ENCODE measurements at places on chromosomes 5 and 9.

GRCh38 chr9:5288591-5288990 is 15.9 kb downstream of the RLN2 start:
- DNase-seq, result no peak

GRCh38 chr5:51382521-51383130 is 622 bp upstream of the ISL1 start:
- no peak for DNase-seq

DNA sequence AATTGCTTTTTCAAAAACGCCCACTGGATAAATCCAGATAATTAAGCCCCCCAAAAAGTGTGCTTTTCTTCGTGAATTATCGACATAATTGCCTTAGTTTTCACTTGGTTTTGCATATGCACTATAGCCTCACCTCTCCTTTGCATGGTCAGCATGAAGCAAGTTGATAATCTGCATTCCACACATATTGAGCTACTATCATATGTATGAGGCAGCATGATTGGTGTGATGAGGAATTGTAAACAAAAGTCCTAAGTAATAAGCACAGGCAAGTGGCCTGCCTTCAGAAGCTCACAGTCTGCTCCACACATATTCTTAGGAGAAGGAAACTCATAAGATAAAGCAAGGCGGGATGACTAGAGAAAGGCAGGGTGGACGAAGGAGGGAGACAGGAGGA is 33.8 kb downstream of the MED10 start:
- no peak for DNase-seq

- no peak for DNase-seq
These were observed 7.0 kb downstream of the DENND1A start for GRCh38 chr9:123922911-123923310.

DNA sequence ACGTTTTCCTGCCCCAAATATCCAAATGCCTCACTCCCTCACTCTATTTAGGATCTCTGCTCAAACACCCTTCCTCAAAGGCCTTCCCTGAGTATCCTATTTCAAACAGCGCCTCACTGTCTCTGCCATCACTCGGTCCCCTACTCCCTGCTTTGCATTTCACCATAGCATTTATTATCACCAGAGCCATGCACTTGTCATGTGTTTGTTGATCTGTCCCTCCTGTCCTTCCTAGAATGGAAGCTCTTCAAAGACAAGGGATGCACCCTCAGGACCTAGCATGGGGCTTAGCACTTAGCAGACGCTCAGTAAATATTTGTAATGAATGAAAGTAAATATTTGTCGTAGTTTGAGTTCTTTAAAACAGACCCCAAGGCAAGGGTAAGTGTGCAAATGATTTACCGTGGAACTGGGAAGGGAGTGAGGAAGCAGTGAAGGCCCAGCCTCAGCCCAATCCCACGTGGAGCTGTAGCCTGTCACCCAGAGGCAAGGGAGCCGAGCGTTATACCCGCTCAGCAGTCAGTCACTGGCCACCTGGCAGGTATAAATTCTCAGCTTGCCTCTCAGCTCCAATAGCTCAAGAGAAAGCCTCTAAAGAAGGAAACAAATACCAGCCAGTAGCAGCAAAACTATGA is 97.7 kb upstream of the KIF2A start:
- DNase-seq, result no peak

DNA sequence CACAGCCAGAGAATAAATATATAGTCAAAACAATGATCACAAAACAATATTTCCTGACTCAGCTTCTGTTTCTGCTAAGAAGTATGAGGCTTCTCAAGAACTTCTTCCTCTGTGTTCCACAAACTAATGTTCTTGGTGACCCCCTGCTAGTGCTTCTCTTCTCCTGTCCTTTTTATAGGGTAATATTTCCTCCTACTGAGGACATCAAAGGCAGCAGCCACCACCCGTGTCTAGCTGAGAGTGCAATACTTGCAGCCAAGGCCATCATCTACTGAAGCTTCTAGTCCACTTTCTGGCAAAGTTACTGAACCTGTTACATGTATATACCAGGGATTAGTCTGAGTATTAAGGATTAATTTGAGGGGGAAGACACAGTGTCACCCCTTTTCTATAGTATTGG is 83.7 kb upstream of the SLC12A2 start:
- DNase-seq, result no peak

GRCh38 chr5:59401637-59402036 is 491.9 kb downstream of the PDE4D start:
- DNase-seq, result no peak

DNA sequence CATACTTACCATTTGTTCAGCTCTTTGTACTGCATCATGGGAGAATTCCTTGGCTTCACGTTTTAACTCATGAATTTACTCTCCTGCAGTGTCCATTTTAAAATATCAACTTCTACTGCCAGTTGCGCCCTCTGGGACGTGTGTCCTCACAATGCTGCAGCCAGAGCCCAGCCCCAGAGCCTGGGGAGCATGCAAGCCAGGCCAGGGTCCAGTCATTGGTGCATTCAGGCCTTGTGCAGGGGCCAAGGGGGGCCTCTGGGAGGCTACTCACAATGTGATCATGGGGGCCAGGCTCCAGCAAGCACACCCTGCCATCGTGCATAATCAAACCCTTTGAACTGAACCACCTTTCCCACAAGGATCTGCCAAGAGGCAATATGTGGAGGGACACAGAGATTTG is 105.6 kb upstream of the CCDC112 start:
- DNase-seq, result no peak

DNA sequence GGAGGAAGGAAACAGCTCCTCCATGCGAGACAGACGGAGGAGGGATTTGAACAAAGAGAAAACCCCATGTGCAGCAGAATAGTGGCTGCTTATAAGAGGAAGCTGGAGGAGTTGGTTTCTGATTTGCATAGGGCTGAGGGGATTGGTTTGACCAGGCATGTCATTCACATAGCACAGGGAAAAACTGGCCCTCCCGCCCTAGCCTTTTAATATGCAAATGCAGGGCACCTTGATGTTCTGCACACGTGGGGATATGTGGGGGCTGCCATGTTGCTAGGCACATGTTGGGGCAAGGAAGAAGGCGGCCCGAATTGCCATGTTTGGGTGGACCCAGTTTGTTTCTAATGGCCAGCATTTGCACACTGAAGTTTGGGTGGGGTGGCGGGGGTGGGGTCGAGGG is 42.2 kb downstream of the OSMR start:
- no peak for DNase-seq

DNA sequence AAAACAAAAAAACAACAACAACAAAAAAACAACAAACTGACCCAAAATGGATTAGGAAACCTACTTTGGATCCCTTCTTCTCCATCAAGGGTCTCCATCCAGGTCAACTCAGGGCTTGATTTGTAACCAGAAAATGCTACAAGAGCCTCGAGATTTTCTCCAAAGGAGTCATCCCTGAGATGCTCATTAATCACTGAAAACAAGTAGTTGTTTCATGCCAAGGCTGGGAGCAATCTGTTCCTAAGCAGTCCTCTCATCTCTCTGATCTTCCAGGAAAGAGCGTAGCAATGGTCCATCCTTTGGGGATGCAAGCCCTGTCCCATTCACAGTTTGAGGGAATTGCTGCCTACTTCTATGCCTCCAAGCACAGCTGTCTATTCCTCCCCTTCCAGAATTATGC is 203.0 kb upstream of the MAP3K1 start:
- no peak for DNase-seq

DNA sequence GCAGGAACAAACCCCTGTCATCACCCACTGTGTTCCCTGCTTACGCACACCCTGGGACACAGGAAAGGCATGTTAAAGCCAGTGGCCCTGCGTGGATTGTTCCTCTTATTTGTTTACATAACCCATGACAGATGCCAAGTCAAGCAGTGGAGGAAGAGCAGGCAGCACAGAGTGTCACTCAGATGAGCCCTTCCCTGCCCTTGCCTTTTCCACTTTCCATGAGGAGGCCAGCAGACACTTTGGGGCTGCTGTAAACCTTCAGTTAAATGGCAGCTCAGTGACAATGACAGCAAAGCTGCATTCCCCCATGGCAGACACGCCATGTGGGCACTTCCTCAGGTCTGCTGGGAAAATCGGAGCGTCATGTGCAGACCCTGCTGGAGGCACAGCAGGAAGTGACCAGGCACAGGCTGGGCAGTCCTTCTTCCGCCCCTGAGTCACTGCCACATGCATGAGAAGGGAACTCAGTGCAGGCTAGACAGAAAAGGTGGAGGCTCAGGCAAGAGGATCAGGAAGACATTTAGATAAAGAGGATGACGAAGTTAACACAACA is 216.8 kb upstream of the PIK3R1 start:
- DNase-seq, result no peak

- DNase-seq, result no peak
These were observed 163.8 kb downstream of the GADD45G start for GRCh38 chr9:89768650-89769071.

DNA sequence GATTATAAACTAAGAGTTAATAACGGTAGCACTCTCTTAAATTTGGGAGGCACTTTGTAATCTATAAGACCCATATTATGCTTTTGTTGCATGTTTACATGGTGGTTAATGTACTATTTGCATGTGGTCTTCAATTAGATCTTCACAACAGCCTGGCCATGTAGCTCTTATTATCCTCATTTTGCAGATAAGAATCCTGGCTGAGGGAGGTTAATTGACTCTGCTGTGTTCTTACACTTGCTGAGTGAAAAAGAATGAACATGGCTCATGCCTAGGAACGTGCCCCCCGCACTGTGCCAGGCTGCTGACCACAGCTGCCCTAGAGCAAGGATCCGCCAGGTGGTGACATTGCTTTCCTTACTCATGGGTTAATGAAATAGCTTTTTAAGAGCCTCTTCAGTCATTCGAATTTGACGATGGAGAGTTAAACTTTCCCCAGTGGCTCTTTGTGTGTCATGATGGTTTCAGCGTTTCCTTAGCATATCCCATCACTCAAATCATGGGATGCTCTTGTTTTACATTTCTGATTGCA is 97.9 kb downstream of the CDH6 start:
- no peak for DNase-seq

DNA sequence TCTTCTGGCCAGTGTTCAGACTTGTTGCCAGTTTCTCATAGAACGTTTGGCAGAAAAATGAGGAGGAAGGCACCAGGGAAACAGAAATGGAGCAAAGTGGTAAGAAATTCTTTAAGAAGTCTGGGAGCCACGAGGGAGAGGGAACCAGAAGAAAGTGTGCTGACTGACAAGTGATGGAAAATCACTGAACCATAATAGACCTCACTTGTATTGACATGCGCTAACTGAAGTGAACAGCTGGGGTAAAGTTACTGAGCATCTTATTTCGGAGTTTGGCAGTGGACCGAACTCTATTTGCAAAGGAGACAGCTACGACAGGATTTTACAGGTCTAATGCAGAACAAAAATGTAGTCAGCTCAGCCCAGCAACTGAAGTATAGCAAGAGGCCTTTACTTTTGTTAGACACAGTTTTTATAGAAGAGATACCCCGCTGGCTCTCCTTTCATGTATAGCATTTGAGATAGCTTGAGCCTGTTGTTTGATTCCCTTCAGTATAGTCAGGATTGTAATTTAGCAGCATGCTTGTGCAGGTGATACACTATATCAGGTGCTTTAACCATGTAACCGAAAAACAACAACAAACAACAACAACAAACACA is 53.6 kb downstream of the HMHB1 start:
- DNase-seq, result no peak

DNA sequence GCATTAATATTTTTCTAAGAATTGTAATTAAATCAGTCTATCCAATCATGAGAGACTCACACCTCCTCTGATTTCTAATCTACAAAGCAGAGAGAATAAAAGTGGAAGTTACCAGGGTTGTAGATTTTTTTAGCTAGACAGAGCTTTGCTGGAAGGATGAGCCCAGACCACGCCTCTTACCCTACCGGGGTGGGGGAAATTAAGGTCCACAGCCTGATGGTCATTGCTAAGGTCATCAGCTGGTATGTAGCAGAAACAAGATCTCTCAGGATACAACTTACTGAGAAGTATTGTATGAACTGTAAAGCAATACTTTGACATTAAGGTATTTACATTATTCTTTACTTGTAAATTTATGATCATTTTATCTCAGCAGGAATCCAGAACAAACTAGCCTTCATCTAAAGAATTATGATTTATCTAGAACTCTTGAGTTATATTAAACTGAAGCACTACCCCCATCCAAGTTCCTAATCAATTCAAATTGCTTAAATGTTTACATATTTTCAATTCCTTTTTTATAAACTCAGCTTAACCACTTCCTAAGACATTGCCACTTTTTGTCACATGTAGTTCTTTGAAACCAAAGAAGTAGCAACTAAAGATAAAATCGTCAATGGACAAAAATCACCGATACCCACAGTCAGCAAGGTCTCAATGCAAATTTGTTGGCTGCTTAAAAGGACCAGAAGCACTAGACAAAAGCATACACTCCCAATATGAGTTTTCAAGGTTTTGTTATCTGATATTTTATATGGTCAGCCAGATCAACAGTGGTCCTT is 225.8 kb upstream of the DAPK1 start:
- no peak for DNase-seq

DNA sequence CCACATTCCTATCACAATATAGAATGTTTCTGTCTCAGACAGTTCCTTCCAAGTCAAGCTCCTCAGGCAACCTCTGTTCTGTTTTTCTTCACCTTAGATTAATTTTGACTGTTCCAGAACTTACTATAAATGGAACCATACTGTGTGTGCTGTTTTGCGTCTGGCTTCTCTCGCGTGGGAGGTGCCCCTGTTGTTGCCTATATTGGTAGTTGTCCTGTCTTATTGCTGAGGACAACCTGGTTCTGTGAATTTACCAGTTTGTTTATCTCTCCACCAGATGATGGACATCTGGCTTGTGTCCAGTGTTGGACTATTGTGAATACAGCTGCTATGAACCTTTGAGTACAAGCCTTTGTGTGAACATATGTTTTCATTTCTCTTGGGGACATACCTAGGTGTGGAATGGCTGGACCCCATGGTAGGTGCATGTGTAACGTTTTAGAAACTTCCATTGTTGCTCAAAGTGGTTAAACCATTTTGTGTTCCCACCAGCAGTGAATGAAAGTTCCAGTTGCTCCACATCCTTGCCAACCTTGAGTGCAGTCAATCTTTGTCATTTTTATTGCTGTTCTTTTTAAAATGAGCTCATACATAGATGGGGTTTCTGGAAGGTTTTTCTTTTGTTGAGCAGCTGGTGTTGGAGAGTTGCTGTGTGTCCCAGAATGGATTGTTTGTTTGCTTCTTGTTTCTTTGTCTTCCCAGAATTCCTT is 18.1 kb downstream of the HMCN2 start:
- no peak for DNase-seq

DNA sequence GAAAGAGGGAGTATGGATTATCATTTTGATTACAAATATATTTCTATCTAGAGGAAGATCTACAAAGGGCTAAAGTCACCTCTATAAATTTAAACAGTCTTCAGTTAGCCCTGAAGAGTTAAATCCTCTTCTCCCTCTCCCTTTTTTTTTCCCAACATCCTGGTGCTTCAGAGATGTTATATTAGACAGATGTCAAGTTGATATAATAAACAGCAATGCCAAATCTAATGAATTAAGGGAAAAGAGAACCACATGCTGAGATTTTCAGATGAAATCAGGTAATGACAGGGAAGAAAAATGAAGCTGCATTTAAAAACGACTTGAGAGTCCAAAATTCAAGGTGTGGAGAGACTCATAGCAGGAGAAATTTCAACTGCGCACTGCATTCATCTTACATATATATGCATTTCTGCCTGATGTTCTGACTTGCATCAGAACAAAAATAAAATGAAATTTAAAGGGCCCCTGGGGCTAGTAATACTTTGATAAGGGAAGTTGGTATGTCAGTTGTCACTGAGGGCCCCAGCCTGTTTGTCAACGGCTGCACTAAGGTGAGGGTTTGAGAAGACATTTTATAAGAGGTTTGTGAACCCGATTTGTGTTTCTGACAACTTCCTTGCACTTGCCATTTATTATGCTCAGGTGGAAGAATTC is 338.9 kb upstream of the PANK3 start:
- no peak for DNase-seq

GRCh38 chr9:71687676-71688075 is 80.6 kb downstream of the CEMIP2 start:
- no peak for DNase-seq

- DNase-seq, result no peak
These were observed 32.8 kb upstream of the PLIN2 start for GRCh38 chr9:19160085-19160484.
